ENCODE measurements at places on chromosomes 7 and 10.

- DNase-seq: no peak
Observed at GRCh38 chr7:50502947-50503346, 52.8 kb upstream of the FIGNL1 start.

- DNase-seq: no peak
Observed at GRCh38 chr10:6068422-6068821, 6.3 kb upstream of the IL2RA start.

- no peak for DNase-seq
Observed at GRCh38 chr7:26267601-26268166, 24.0 kb upstream of the SNX10 start.

- DNase-seq: no peak
Observed at GRCh38 chr10:13978533-13979115, 352.1 kb downstream of the FRMD4A start.

DNA sequence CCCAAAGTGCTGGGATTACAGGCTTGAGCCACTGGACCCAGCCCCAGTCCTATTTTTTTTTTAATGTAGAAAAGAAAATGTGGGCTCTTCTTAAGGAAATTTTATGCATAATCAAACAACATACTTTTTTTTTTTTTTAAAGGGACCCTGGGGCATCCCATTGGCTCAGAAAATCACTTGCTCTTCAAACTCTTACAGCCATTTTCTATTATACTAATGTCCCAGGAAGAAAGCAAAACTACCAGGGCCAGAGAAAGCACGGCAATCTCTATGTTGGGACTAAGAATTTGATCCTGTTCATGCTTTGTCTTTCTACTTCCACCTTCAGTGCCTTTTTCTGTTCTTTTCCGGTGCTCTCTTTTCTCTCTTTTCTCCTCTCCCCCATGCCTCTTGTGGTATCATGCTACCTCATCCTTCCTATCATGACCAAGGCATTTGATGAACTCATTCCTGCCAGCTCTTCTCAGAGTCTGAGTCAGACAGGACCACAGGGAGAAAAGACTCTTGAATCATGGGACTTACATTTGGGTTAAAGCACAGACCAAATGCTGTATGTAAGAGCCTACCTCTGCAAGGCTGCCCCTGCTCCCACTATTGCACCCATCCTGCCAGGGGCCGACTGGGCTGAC, 76.4 kb upstream of the CCNY start:
- no peak for DNase-seq

DNA sequence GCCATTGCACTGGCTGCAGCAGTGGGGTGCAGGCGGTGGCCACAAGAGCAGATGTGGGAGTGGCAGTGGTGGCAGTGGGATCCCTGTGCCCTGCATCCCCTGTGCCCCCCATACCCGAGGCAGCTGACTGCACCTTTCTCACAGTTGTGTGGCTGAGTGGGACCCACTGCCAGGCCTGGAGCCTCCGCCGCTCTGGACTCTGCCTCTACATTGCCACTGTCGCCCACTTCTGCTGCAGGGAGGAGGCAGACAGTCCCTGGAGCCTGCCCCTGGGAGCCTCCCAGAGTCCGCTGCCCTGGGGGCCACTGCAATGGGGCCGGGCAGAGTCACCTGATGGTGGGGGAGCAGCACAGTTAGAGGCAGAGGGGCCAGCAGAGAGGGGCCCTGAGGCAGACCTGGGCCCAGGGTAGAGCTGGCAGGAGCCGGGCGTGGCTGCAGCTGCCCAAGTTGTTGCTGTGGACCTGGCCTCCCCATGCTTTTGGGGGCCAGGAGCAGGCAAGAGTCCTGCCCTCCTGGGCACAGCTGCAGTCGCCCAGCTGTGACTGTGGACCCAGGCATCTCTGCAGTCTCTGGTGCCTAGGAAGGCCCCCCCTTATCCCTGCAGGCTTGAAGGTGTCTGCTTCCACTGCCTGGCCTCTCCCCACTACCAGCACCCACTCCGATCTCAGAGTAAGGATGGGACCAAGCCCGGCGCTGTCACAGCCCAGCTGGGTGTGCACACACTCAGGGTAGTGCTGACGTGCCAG, 22.2 kb downstream of the FAM241B start:
- DNase-seq: no peak

GRCh38 chr10:80617807-80618206, 80.1 kb downstream of the SH2D4B start:
- no peak for DNase-seq

GRCh38 chr7:35467456-35467978, 213.6 kb upstream of the TBX20 start:
- DNase-seq: no peak

GRCh38 chr7:36182854-36183604, 30.0 kb downstream of the EEPD1 start:
- DNase-seq: no peak

DNA sequence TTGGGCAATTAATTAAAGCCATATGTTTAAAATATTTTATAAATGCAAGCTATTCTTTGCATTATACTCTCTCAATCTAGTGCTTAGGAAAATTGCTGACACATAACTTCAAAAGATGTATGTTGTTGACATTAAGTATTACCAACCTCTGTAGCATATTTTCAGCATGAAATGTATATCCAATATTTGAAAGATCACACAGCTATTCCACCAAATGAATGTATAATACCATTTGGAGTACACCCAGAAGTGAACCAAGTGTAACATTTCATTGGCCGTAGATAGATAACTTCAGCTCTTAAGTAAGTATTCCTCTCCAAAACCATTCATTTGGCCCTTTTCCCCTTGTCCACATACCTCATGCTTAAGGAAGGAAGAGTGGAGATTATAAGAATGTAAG, 104.6 kb downstream of the HECTD2 start:
- DNase-seq: no peak

DNA sequence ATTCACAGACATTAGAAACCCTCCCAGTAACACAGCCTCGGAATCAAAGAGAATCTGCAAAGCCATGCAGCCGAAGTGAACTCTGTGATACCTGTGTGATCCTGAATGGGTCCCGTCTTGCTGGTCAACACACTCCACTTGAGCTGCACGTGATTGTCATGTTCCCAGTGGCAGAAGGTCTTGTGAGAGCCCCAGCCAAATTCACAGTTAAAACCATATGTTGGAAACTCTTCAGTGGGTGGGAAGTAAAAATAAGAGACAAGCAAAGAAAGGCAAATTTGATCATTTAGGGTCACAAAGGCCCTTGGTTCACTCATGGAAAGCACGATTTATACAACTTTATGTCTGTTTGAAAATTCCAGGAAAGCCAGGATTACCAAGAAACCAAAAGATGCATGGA, 142.3 kb downstream of the NRP1 start:
- no peak for DNase-seq

DNA sequence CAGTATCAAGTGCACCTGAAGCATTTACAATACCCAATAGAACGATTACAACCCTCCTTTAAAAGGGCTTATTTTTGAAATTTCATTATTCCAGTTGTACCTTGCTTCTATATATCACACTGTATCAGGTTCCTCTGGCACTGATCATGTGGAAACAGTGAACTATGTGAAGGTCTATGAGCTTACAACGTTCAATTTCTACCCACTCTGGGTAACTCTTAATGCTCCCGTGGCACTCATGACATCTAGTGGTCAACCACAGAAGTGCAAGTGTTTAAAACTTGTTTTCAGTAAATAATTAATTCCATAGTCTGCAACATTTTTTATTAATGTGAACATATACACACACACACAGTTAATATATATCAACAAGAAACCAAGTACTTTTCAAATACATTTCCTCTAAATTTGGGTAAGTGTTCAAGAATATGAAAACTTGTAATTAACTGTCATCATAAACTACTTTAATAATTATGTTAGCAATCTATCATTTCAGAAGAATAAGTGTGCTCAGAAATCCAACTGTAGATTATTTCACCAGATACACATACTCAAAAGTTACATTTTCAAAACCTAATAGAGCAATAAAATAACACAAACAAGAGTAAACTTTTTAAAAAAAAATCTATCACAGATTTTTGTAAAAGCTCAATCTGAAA, 61.0 kb downstream of the MPP7 start:
- peak; percentile 5 for DNase-seq

- DNase-seq: peak; percentile 18
Observed at GRCh38 chr10:34985823-34986222, 104.3 kb downstream of the CUL2 start.

DNA sequence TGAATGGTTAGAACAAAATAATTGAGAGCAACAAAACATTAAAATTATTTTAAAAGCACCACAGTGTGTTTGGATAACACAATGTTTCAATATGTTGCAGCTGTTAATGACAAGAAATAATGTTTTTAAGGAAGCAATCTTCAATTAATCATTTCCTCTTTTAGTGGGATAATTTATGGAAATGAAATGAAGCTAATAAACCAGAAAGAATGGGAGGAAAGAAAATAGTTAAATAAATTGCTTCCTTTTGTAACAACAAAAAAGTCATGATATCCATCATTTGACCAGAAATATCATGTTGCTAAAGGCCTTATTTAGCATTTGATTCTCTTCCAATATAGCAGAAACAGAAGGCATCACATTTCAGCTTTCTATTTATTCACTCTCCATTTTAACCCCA, 224.5 kb downstream of the SEMA3A start:
- no peak for DNase-seq

DNA sequence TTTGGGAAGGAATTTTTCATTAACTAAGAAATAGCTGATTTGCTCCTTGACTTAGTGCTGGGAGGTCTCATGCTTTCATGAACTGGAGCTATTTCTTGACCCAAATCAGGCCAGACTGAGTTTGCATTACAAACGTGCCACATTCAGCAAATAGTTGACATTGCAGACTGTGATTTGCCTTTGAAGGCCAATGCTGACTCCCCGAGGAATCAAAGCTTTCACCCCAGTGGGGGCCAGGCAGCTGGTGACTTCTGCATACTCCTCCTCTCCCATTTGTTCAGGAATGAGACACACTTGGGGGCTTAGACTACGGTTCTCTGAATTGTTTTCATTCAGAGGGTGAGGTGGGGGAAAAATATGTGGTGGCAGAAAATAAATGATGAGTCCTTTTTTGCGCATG, 111.0 kb upstream of the JAZF1 start:
- no peak for DNase-seq

Measured in NCI-H146 (cell line).